Stimulated activated CD8-positive, alpha-beta memory T cell treated with anti-CD3 and anti-CD28 coated beads, Interleukin-4, amount 100 ng/mL, for 48 hours (primary cell): ENCODE measurements at places on chromosomes 5 and 9.
A peak's percentile ranks its signal among the peaks of the same experiment; 100 is the strongest.

GRCh38 chr9:35395076-35395705 lies 94.7 kb upstream of the RUSC2 start:
- no peak for DNase-seq

DNA sequence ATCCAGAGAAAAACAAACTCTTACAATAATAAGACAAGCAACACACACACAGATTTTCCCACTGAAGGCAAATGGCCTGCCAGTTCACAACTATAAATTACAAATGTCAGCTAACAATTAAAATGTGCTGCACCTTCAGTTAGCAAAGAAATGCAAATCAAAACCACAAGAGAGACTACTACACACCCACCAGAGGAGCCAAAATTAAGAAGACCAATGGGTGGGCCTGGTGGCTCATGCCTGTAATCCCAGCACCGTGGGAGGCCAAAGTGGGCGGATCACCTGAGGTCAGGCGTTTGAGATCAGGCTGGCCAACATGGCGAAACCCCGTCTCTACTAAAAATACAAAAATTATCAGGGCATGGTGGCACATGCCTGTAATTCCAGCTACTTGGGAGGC lies 15.1 kb upstream of the IPPK start:
- DNase-seq: no peak

- DNase-seq: no peak
These were observed 133.9 kb upstream of the ZNF618 start for GRCh38 chr9:113741886-113742854.

GRCh38 chr9:91680106-91680505 lies 256.5 kb upstream of the NFIL3 start:
- no peak for DNase-seq

DNA sequence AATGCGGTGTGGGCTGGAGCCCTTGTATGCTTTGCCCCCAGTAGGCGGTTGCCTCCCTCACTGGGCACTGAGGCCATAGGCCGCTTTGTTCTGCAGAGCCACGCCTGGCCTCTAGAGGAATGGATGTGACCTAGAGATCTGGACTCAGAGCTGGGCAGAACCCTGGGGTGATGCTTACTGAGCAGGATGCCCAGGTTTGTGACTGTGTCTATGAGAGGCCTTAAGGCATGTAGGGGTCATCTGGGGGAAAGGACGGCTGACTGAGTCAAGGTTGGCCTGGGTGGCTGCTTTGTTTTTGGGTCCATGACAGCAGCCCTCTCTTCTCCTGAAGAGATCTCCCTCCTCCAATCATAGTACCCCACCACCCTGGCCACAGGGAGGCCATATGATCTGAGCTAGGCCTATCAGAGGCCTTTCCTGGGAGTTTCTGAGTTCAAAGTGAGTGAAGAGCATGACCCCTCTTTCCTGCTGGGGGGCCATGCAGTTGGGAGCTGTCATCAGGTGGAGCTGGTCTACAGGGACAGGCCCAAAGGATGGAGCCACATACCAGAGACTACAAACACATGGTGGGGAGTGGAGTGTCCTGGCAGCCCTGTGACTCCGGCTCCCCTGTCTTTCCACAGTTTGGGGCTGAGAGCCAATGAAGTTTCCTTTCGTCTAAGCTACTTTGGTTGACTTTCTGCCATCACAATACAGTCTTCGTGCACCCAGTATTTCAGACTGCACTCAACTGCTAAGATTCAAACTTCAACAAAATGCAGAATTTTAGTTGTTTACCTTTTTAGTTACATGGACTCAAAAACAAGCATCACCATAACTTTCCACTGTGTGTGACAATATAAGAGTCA lies 165.4 kb downstream of the AUH start:
- no peak for DNase-seq

GRCh38 chr9:32382565-32383320 lies 1.7 kb upstream of the ACO1 start:
- no peak for DNase-seq

DNA sequence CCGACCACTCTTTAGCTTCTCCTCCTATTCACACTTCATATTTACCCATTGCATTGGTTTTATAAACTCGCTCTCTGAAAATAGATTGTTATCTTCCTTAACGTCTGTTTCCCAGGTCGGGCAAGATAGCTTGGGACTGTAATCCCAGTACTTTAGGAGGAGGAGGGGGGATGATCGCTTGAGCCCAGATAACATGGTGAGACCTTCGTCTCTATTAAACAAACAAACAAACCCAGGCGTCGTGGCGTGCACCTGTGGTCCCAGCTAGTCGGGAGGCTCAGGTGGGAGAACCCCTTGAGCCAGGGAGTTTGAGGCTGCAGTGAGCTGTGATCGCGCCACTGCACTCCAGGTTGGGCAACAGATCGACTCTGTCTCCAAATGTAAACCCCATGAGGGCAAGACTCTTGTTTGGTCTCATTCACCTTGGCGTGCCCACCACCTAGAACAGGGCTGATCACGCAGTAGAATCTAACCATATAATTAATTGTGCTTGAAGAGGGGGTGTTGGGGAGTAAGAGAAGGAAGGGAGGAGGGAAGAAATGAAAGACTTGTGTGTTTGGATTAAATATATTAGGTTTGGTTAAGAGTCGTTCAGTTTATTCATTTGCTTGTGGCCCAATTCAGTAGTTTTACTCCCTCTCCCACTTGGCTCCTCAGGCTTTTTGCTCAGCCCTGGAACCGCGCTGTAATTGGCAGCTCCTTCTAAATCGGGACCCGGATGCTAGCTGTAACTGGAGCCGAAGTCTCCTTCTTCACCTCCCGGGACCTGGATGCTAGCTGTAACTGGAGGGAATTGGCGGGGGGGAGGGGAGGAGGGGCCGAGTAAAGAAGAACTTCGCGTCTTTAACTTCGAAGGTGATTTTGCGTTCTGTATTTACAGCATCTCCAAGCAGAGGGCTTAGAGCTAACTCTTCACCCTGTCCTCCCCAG lies 24.9 kb downstream of the CDKN2A start:
- no peak for DNase-seq

DNA sequence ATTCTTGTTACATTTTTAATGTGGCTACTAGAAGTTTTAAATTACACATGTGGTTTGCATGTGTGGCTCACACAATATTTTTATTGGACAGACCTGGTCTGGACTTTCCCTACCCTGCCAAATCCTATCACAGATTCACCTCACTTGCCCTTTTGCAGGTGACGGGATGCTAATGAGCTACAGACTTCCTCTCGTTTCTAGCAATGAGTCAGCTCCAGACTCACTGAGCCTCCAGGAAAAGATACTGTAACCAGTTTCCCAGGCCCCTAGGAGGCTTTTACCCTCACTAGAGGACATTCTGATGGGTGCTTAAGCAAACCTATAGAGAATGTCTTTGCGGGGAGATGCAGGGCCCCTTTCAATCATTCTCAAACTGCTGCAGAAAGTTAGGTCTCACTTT lies 135.4 kb downstream of the WDR41 start:
- DNase-seq: peak; percentile 39
